ENCODE measurements at places on chromosomes 4 and X.

DNA sequence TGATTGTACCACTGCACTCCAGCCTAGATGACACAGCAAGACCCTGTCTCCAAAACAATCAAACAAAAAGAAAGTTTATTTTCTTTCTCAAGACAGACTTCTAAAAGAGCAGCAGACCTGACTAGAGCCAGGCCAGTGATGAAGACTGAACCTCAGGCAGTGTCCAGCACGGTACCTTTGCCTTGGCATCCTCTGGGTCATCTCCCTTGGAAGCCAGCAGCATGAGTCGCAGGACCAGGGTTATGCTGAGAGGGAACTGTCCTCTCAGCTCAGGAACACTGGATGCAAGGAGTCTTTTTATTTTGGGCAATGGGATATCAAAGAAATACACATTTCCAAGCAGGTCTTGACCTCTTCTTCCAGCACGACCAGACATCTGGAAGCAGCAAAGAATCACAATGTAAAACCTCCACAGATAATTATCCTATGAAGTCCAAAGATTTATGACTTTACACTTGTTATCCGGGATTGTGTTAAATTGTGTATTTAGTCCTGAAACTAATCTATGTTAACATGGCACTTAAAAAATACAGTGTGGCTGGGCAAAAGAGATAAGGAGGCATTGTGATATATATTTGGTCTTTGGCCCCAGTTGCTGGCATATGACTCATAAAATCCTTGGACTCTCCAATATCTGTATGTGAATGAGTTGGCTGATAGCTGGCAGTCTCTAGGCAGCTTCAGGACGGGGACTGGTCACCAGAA lies 66.0 kb upstream of the DDX60 start:
- no peak for DNase-seq

DNA sequence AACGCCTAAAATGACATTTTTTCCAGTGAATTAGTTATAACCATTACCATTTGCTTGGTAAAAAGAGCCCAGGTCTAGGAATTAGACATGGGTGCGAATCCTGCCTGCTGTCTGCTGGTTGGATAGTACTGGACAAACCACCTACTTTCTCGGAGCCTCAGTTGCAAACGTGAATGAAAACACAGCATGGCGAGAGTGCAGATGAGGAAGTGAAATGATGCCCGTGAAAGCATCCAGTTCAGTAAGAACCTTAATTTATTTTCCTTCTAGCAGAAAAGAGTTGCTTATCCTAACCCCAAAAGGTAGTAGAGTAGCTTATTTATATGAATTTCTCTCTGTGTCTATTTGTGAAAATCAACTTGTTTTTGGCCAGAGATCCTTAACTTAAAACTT lies 171.4 kb upstream of the GALNT7 start:
- no peak for DNase-seq

- DNase-seq: peak; percentile 32
Measured at GRCh38 chr4:183099537-183100297, 660 bp downstream of the WWC2 start.

DNA sequence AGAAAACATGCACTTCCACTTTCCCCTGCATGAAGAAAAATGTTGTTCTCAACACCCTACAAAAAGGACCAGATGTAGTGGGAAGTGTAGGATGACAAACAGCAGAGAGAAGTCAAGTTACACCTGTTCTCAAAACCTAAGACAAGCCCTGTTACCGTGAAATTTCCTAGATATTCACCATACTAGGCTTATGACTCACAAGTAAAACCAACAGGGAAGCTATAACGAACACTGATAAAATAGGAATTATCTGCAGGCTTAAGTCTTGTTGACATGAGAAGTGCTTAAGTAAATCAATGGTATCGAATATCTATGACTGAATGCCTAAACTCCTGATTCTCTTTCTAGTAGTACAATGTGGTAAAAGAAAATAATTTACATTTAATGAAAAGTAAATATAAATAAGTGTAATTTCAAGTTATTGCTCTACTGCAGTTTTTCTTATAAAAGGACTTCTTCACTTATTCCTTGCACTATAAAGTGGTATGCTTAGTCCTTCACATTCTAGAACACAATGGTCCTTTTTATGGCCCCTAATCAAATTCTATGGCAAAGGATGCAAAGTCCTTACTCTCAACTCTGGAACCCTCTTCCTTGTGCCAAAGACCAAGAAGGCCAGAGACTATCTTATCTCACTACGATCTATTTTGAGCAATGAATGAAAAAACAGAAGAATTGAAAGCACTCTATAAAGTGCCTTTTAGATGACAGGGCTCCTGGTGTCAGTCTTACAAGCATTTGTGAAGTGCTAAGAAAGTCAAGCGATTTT lies 19.6 kb downstream of the AP1S2 start:
- DNase-seq: no peak

- no peak for DNase-seq
Measured at GRCh38 chr4:60605646-60606354, 594.3 kb upstream of the ADGRL3 start.

- no peak for DNase-seq
Measured at GRCh38 chr4:10458177-10458576, 951 bp upstream of the ZNF518B start.

- DNase-seq: no peak
Measured at GRCh38 chrX:9182041-9182440, 148.1 kb upstream of the FAM9B start.

DNA sequence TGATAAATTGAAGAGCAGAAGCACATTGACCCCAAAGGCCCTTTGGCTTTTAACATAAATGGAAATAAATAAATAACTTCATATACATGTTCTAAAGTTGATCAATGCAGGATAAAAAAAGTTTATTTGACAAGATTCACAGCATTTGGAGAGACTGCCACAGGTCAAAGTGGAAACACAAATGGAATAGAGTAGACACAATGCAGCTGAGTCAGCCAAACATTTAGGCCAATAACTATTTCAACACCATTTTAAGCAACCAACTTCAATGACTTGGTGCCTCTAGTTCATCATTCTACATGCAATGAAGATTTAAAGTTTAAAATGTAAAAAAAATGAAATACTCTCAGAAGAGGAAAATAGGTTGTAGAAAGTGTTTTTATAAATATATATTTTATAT lies 365.2 kb downstream of the FAT4 start:
- DNase-seq: no peak

DNA sequence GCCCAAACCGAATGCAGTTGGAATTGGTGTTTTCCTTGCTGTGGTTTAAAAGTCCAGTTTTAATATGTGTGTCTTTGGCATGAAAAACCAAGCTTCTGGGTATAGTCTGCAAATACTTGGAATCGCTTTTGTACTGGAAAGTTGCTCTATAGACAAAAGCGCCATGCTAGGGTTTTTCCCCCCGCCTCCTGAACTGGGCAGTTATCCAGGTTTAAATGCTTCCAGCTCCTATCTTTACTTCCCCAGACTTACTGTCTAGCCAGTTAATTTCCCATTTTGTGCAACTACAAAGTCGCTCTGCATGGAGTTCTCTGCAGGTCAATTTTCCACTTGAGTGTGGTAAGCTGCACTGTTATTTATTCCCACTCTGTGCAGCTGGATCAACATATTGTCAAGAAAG lies 2.7 kb downstream of the RASL11B start:
- DNase-seq: peak; percentile 75

DNA sequence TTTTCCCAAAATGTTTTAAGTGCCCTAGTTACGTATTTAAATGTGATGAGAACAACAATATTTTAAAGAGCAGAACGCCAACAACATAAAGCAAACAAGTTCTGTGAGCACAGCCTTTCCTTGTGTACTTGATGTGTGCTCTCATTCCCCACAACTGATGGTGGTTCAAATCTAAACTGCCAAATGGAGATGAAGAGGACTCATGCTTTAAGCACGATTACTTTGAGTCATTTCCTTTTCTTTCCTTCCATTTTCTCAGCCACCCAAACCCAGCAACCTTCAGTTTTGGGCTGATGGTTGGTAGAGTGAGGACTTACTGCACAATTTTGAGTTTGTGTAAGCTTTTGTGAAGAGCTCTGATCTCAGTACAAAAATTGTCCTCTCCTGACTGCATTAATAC lies 1.7 kb downstream of the NSD2 start:
- no peak for DNase-seq

DNA sequence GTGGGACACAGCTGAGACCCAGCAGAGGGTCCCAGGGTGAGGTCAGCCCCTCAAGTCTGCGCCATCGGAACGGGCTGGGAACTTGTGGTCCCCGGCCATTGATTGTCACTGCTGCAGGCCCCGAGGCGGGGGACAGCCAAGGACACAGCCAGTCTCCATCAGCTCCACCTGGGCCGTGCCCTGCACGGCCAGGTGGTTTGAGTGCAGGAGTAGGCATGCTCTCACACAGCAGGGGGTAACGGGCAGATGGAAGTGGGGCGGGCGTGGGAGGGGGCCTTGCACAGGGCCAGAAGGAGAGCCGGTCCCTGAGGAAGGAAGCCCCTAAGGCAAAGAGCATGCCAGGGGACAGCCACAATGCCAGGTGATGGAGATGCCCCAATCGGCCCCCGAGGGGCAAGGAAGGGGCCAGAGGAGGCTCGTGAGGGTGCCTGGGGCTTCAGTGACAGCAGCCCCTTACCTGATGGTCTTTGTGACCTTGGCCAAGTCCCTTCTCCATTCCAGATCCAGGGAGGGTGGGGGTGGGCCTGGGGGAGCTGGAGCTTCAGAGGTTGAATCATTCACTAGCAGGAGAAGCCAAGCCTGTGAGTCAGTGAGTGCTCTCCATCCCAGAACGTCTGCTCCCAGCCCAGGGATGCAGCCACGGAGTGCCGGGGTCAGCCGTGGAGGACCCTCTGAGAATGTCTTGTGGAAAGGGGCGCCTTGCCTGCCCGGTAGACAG lies 2.3 kb downstream of the ATP2B3 start:
- no peak for DNase-seq

- no peak for DNase-seq
Measured at GRCh38 chr4:112325530-112325929, 28.4 kb downstream of the ALPK1 start.

DNA sequence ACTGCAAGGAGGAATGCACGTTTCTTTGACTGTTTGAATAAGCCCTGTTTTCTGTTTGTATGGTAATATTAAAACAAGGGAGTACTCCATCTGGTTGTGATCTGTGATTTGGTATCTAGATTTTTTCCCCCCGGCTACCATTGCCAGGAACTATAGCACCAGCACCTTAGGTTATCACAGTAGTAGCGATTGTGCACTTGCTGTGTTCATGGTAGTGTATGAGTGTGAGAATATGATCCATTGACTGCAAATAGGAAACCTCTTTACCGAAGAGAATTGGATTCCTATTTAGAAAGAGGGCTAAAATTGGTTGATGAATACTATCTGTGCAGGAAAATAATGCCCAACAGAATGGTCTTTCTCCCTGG lies 69.9 kb downstream of the LARP7 start:
- DNase-seq: no peak

DNA sequence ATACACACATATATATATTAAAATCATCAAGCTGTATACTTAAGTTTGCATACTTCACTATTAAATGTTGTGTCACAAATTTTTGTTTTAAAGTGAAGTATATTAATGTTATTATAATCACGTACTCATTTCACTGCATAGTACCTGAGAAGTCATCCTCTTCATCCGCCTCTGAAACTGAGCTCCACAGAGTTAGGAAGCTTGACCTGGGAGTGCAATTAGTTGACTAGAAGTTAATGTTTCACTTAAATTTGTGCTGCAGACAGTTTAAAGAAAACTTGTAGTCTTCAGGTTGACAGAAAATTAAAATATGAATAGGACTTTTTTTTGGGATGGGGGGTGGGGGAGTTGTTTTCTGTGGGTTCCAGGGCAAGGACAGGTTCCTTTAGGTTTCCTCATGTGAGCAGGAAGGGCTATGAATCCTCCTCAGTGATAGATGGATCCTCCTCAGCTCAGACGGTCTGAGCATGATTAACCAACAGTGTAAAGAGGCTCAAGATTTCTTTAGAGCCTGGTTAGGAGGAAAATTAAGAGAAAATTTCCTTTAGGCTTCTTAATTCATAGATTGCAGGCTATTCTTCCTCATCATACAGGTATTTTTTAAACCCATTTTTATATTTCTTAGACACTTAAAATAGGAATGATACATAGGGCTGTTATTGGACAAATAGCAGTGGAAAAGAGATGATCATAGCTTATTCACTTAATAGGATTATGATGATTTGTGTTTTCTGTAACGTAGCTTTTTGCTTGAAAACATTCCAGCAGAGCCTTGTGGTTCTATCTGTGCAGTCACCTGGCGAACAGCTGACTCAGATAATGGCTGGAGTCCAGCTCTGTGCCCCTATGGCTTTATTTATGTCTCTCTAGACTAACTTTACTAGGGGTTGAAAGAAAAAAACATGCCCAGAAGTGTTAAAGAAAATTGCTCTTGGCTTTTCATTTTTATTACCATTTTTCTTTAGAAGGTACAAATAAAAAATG lies 102.7 kb downstream of the SLC4A4 start:
- DNase-seq: no peak

DNA sequence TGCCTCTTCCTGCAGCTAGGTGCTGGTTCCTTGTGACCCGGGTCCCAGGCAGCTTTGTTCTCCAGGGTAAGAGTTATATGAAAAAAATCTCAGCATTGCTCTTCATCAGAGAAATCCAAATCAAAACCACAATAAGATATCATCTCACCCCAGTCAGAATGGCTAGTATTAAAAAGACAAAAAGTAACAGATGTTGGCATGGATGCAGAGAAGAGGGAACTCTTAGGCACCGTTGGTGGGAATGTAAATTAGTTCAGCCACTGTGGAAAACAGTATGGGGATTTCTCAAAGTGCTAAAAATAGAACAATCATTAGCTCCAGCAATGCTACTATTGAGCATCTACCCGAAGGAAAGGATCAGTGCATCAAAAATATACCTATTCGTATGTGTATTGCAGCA lies 61.5 kb downstream of the SORCS2 start:
- DNase-seq: no peak

- DNase-seq: no peak
Measured at GRCh38 chr4:1772853-1773538, 20.1 kb upstream of the FGFR3 start.

GRCh38 chrX:136812286-136812685 lies 31.6 kb upstream of the ARHGEF6 start:
- DNase-seq: no peak

DNA sequence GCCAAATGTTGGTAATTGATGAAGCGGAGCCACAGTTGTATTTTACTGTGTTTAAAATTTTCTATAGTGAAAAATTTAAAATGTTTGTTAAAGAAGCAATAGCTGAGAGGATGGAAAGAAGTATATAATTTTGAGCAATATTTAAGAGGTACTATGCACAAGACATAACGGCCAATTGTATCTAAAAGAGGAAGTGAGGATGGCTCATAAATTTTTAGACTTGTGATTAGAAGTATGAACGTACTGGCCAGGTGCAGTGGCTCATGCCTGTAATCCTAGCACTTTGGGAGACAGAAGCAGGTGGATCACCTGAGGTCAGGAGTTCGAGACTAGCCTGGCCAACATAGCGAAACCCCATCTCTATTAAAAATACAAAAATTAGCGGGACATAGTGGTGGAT lies 12.7 kb upstream of the HHIP start:
- no peak for DNase-seq

DNA sequence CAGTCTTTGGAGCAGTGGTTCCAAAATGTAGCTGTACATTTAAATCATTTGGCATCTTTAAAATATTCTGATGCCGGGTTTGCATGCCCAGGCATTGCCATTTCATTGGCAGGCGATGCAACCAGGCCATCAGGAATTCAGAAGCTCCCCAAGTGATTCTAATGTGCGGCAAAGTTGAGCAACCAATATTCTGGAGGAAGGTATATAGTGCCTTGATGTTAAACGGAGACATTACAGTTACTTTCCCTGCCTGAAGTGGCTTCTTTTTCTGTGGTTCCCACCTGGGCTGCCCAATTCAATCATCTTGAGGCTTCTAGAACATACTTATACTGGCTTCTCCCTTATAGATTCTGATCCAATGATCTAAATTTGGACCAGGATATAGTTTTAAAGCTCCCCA lies 68.7 kb upstream of the PGM2 start:
- DNase-seq: no peak

All from hindlimb muscle (tissue), 1 donor.